ENCODE measurements at places on chromosomes 7 and 10.

DNA sequence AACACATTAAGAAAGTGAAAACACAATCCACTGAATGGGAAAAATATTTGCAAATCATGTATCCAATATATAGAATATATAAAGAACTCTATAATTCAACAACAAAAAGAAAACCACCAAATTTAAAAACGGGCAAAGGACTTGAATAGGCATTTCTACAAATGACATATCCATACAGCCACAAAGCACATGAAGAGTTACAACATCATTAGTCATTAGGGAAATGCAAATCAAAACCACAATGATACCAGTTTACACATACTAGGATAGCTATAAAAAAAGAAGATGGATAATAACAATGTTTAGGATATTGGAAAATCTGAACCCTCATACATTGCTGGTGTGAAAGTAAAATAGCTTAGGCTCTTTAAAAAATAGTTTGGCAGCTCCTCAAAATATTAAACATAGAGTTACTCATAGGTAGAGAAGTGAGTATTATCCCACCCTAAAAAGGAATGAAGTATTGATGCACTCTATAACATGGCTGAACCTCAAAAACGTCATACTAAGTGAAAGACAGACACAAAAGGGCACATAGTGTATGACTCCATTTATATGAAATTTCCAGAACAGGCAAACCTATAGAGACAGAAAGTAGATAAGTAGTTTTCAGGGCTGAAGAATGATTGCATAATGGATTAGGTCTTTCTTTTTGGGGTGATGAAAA, 4.5 kb downstream of the ZPBP start:
- peak; percentile 46 for DNase-seq

GRCh38 chr10:13105184-13105583, 5.2 kb downstream of the OPTN start:
- DNase-seq = peak; percentile 22

DNA sequence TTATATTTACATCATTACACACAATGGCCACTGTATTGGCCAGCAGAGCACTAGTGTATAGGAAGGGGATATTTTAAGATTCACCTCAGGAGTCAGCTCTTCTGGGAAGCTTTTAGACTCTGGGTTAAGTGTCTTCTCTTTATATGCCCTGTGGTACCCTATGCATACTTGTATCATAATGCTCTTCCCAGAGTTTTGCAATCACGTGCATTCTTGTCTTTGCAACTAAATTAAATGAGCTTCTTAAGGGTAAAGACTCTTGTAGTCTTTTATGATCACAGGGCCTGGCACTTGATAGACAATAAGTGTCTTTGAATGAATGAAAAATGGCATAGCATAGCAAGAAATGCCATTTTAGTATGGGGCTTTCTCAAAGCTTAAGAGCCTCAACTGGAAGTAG, 35.4 kb upstream of the ARMS2 start:
- no peak for DNase-seq

GRCh38 chr7:23369100-23369499, 70.0 kb downstream of the MALSU1 start:
- no peak for DNase-seq

GRCh38 chr10:123043409-123043925, 34.7 kb downstream of the ACADSB start:
- peak; percentile 74 for DNase-seq

DNA sequence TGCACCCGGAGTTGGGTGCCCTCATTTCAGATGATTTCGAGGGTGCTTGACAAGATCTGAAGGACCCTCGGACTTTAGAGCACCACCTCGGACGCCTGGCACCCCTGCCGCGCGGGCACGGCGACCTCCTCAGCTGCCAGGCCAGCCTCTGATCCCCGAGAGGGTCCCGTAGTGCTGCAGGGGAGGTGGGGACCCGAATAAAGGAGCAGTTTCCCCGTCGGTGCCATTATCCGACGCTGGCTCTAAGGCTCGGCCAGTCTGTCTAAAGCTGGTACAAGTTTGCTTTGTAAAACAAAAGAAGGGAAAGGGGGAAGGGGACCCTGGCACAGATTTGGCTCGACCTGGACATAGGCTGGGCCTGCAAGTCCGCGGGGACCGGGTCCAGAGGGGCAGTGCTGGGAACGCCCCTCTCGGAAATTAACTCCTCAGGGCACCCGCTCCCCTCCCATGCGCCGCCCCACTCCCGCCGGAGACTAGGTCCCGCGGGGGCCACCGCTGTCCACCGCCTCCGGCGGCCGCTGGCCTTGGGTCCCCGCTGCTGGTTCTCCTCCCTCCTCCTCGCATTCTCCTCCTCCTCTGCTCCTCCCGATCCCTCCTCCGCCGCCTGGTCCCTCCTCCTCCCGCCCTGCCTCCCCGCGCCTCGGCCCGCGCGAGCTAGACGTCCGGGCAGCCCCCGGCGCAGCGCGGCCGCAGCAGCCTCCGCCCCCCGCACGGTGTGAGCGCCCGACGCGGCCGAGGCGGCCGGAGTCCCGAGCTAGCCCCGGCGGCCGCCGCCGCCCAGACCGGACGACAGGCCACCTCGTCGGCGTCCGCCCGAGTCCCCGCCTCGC, at the start of gene EGFR:
EGFR (plus strand) TSS at position 657 of the 830 bp plus-strand sequence. CDS start 261 bp downstream, outside the sequence.
- DNase-seq = peak; percentile 61

DNA sequence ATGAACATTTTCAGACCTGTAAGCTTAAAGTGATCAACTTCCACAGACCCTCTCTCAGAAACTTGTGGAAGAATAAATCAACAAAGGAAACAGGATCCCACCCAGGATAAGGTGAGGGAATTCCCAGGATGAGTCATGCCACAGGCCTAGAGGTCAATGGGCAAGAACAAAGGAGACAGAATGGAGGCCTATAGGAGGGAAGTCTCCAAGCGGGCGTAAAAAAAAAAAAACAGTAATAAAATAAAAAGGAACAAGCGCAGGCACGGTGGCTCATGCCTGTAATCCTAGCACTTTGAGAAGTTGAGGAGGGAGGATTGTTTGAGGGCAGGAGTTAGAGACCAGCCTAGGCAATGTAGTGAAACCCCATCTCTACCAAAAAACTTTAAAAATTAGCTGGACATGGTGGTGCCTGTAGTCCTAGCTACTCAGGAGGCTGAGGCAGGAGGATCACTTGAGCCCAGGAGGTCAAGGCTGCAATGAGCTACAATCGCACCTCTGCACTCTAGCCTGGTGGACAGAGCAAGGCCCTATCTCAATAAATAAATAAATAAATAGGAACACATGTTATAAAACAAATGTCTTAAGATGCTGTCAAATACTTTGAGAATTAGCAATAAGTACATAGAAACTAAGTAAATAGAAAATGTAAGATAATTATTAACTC, 8.4 kb downstream of the SORBS1 start:
- peak; percentile 33 for DNase-seq

GRCh38 chr7:46970476-46970875, 611.4 kb downstream of the TNS3 start:
- no peak for DNase-seq

DNA sequence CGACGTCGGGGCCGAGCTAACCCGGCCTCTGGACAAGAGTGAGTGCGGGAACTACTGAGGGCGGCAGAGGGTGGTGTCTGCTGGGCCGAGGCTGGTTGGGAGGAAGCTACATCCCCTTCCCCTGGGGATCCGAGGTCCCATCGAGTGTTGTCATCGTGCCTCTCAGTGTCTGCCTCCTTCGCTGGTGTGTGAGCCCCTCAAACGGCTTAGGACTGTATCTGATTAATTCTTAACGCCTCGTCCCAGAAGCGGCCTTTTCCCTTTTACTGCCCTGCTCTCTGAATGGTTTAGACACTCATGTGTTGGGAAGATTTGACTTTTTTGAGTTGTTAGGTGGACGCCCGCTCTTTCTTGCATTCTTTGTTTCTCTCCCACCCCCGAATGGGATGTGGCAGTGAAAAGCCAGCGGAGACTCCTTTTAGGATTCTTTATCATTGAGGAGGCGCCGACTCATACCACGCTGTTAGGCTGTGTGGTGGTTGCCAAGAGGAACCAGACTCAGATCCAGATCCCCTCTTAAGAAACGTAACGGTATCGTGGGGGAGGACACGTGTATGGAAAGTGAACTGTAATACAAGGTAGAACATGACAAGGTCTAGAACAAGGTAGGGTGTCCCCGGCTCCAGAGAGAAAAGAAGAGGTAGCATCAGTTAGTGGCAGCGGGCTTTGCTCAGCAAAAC, 631 bp downstream of the SUPV3L1 start:
- peak; percentile 13 for DNase-seq

GRCh38 chr7:20417260-20417659, 86.6 kb downstream of the ITGB8 start:
- no peak for DNase-seq

DNA sequence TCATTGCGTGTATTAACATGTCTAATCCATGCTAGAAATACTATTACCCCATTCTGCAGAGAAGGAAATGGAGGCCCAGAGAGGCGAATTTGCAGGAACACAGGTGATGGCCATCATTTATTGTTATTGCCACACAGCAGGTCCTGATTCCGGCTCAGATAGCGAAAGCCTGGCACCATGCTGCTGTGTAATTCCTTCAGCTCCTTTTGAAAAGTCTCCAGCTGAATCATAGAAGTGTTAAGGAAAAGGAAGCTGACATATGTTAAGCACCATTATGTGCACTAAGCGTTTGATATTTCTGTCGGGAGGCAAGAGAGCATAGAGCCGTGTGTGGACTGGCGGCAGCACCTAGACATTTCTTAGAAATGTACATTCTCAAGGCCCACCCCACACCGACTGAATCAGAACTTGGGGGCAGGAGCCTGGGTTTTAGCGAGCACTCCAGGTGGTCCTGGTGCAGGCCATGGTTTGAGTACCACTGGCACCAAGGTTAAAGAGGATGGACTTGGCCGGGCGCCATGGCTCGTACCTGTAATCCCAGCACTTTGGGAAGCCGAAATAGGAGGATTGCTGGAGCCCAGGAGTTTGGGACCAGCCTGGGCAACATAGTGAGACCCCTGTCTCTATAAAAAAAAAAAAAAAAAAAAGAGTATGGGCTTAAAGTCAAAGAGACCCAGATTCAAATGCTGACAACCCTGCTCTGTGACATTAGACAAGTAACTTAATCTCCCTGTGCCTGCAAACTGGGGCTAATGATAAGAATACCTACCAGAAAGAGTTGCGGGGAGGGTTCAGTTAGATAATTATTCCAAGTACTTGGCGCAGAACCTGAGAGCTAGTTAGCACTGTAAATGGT, 52.2 kb downstream of the UNC5B start:
- no peak for DNase-seq

DNA sequence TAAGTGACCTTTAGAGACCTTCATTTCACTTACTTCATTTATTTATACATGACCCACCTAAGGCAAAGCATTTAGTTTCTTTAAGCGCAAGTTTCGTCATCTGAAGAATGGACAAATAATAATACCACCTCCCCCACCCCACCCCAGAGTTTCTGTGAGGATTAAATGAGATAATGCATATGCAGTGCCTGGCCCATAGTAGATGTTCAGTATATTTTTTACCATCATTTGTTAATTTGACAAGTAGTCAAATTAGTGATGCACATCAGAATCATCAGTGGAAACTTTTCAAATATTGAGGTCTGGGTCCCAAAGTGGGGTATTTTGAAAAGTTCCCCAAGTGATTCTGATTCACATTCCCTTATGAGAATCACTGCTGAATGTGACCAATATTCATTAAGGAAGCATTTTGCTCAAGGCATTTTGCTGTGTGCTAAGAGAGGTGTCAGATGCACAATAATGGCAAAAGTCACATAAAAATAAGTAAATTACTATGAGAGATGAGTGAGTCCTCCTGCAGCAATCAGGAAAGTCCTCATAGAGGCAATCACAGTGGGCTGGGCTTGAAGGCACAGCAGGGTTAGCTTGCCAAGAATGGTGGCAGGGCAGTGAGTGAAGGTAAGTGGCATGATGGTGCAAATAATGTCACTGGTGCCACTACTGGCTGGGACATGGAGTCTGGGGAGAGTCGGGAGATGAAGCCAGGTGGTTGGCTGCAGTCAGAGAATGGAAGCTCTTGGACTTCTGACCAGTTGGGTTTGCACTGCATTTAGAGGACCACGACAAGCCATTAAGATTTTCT, 244.1 kb downstream of the PTEN start:
- DNase-seq = no peak

DNA sequence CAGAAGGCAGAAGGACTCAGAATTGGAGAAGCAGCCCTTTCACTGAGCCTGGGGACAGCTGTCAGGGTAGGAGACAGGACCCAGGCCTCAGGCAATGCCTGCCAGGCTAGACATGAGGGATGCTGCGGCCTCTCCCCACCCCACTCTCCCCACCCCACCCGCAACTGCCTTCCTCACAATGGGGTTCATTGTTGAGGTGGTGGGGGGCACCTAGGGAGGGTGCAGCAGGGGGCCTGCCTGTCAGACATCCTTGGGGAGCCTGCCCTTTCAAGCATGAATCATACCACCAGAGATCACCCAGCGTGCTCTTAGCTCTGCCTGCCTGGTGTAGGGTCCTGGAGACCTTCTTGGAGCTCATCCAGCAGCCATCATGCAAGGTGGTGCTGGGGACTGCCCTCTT, at the start of gene C10orf62:
C10orf62 (plus strand) TSS at position 243 of the 400 bp plus-strand sequence. CDS start 177 bp downstream, outside the sequence.
- no peak for DNase-seq

DNA sequence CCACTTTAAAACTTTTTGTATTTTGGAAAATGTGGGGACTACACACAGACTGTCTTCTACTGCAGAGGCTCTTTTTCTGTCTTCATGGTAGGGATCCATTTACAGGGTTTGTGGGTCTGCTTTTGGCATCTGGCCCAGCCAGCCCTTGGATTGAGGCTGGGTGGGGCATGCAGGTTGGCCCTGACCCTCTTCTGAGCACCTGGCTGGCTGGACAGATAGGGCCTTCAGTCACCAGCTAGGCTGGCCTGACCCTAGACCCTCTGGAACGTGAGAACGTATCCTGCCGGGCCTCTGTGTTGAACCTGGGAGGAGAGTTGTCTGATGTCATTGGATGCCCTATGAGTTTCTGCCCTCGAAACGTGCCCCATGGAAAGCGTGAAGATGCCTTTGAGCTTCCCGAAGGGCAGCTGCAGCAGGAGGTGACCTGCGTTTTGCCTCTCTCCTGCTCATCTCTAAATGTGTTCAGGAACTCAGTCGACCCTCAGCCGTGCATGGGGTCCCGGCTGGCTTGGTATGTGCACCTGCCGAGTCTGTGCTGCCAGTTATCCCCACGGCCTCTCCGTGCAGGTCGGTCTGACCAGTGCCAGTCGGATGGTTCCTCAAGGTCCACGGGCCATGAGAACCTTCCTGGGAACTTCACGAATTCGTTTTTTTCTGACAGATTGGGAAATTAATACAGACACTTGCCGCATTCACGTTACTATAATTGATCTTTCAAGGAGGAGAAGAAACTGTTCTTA, 74.9 kb downstream of the MGMT start:
- DNase-seq = no peak
